DMS79 treated with DMSO at 0.1 percent for 48 hours (cell line): ENCODE measurements at places on chromosomes 5 and 9.
A peak's percentile ranks its signal among the peaks of the same experiment; 100 is the strongest.

GRCh38 chr5:80269991-80270438 is 14.2 kb upstream of the SERINC5 start:
- no peak for DNase-seq

DNA sequence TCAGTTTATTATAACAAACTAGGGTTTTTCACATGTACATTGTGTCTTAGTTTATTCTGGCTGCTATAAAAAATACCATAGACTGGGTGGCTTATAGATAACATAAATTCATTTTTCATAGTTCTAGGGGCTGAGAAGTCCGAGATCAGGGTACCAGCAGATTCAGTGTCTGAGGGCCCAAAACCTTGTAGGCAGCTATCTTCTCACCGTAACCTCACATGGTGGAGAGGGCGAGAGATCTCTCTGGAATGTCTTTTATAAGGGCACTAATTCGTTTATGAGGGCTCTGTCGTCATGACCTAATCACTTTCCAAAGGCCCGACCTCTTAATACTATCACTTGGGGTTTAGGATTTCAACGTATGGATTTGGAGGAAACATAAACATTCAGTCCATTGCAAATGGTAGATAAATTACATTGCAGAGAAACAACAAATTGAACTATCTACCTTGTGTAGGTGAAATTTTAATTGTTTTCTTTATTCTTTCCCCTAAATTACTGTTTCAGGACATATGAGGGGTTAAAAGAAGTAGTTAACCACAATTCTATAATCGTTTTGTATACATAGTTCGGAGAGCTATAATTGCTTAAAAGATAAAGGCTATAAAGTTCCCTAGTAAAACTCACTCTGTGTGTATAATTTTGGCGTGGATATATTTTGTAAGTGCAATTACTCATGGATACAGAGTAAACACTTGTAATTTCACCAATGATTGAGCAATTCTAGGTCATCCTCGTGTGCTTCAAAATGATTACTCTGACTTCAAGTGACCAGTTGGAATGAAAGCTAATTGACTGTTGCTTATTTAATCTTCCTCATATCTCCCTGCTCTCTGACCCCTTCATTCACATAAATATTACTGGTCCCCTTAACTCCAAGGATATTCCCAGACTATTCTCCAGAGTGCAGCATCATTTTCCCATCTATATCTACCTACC is 247.5 kb upstream of the TMEM161B start:
- no peak for DNase-seq

GRCh38 chr5:127878174-127878750 is 175.1 kb downstream of the CCDC192 start:
- no peak for DNase-seq

- no peak for DNase-seq
Observed at GRCh38 chr5:35979715-35980114, 11.5 kb downstream of the UGT3A1 start.

- no peak for DNase-seq
Observed at GRCh38 chr5:57774439-57774838, 291.8 kb upstream of the ACTBL2 start.

GRCh38 chr9:76761448-76761847 is 2.8 kb upstream of the PCA3 start:
- no peak for DNase-seq

- peak; percentile 27 for DNase-seq
Observed at GRCh38 chr5:82165740-82166530, 112.2 kb downstream of the RPS23 start.

DNA sequence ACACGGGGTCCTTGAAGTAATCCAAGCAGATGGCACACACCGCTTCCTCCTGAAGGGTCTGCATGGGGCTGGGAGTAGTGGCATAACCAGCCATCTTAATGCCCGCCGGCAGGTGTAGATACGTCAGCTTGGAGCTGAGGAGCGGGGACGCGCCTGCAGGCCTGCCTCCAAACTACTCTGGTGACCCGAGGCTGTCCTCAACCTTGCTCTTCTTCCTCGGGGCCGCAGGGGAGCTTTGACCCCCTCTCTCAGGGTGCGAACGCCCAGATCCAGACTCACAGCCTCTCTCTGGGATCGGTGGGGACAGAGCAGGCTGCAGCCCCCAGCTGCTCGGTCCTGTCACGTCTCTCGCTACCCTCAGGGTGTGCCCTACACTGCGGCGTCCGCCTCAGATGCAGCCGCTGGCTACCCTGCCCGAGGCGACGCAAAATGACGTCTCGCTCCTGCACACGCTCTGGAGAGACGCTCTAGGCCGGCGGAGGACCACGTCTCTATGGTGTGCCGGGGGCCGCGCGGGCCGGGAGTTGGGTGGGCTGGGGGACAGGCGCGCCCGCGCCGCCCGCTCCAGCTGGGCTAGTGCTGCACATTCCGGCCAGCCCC is at the start of gene TRIM52:
TRIM52 (minus strand) TSS at position 424 of the 600 bp plus-strand sequence; CDS start at position 94, 330 bp downstream.
- DNase-seq, result no peak

GRCh38 chr5:59390074-59390659 is 503.4 kb downstream of the PDE4D start:
- peak; percentile 15 for DNase-seq

DNA sequence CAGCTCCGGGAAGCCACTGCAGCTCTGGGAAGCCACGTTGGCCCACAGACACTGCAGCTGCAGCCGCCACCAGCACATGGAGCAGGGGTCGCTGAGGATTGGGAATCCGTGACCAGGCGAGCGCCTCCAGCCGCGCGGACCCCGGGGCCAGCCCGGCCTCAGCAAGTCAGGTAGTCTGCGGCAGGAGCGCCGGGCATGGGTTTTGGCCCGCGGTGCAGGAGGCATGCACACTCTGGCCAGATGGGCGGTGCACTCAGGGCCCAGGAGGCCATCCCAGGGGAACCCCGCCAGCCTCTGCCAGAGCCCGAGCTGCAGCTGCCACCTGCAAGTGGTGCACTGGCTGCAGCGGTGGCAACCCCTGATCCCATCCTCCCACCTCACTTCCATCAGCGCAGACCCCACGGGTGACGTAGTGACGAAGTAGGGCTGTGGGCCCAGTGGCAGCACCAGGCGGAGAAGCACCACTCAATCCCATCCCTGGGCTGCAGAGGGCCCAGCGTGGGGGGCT is 368.3 kb upstream of the SPATA31A5 start:
- DNase-seq, result no peak

DNA sequence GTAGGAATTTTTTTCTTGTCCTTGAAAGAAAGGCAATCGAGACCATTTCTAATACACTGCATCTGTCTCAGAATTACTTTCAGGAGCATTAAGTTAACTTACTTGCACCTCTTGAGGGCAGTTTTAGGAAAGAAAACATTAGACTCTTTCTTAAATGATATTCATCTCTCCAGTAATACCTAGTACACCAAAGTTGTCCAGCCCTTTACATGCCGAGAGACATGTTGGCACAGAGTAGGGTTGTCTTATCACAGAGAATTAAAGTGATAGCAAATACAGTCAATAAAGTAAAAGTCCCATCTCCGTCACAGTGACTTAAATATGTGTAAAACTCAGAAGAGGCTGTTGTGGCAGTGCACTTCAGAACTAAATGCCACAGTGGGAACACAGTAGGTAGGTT is 154.3 kb upstream of the KCNN2 start:
- DNase-seq, result no peak

GRCh38 chr5:21070858-21071257 is 1082.9 kb upstream of the CDH18 start:
- no peak for DNase-seq

DNA sequence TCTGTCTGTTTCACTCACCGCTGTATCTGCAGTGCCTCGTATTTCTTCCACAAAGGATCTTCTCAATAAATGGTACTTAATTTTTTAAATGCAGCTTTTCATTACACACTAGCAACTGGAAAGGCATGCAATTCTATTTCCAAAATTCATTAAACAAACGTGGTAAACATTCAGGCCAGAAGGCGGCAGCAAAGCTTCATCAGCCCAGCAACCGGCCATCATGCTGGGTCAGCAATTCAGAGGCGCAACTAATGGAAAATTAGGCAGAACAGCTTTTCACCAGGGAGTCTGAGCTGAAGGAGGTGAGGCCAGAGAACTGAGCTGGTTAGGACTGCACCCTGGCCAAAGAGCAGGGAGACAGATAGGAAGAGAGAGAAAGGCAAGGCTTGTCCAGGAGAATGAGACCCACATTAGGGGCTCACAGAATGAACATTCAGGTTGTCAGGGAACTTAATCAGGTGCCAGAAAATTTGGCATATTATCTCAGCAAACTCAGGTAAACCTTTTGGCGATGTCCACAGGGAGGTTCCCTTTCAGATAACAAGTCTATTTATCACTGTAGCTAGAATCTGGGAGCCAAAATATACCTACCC is 17.7 kb upstream of the RNF180 start:
- peak; percentile 1 for DNase-seq

DNA sequence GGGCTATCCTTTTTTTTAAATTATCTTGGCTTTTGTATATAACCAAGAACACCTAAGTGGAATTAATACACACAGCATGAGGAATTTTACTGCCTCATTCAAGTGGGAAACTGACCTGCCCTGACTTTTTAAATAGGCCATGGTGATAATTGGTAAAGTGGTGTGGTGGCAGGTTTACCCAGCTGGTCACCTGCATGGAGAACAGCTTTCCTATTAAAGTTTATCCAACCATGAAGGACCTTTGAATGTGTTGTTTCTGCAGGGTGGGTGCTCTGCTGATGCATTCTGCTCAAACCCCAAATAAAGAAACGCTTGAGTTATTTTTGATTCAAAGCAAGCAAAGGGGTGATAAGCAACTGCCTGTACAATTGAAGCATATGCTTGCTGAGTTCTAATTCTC is 261.0 kb upstream of the GRIN3A start:
- peak; percentile 73 for DNase-seq

DNA sequence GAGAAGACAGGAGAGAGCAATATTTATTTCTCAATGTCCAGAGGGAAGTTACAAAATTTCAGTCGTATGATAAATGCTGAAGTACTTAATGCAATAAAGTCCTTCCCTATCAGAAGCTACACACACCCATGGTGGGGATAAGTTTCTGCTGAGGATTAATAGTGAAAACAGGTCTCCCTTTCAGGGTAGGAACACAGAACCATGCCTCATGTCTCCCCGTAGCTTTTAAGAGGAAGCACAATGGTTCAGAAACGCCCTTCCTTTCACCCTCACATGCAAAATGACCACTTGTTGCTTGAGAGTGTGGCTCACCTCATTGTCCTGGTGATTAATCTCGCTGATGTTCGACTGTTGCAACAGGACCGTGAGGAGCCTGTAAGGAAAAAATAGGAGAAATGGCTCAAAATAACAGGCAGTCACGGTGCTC is 73.6 kb downstream of the ANKRD55 start:
- DNase-seq, result no peak

DNA sequence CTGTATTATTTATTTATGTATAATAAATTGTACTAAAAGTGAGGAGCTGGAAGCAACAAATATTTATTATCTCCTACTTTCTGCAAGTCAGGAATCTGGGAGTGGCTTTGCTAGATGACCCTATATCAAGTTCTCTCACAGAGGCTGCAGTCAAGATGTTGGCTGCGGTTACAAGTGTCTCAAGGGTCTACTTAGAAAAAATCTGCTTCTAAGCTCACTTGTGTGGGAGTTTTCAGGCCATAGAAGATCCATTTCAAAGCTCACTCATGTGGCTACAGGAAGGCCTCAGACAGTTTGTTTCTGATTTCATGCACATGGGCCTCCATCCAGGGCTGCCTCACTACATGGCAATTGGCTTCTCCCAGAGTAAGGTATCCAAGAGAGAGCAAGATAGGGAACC is 551.1 kb downstream of the CAAP1 start:
- DNase-seq, result no peak

GRCh38 chr9:32551276-32552051 is 663 bp upstream of the SMIM27 start:
- DNase-seq, result peak; percentile 67

DNA sequence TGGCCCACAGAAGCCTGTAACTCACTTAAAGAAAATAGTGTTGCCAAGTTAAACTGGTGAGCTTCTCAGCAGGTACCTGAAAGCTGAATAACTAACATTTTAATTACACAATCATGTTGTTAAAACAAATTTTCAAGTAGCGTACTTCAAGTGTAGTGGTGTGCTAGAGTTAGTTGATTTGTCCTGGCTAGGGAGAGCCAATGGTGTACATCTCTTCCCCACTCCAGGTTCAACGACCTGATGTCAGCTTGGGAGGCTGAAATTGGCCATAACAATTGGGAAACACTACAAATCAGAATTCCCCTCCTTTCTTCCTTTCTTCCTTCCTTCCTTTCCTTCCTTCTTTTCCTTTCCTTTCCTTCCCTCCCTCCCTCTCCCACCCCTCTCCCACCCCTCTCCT is 295.3 kb upstream of the SLC24A2 start:
- no peak for DNase-seq

DNA sequence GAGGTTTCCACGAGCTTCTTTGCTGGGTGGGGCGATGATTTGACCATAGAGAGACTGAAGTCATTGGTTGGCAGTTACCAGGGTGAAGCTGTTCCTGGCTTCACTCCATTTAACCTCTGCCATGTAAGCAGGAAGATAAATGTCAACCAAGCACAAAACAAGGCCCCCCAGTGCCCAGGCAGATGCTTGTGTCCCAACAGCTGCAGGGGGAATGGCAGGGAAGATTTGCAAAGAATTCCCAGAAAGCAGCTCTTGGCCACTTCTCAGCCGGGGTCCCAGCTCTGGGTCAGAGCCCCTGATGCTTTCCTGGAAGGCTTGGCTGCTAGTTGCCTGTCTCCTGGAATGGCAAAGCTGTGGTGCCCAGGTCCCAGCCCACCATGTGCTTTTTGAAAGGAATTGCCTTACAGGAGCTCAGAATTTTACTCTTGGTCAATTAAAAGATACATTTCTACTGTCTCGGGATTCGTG is 383.4 kb downstream of the ENC1 start:
- no peak for DNase-seq

DNA sequence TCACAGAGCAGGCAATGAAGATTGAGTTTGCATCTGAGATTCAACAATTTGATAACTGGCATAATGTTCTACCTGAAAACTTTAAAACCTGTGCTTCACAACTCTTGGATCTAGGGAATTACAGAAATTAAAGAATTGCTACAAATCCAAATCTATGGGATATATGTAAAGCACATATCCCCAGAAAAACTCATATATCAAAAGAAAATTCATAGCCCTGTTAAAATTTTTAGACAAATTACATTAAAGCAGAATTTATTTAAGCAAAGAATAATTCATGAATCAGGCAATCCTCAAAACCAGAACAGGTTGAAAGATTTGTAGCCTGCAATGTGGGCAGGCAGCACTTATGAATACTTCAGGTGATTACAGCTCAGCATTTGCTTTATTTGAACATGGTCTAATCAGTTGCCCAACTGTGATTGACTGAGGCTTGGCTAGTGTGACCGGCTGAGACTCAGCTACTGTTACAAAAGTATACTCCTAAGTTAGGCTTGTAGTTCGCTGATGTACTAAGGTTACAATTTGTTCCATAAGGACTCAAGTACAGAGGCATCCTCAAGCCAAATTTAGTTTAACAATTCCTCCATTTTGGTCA is 10.3 kb upstream of the UBTD2 start:
- no peak for DNase-seq

- DNase-seq, result no peak
Observed at GRCh38 chr9:138037140-138037539, 159.6 kb downstream of the CACNA1B start.

- DNase-seq, result no peak
Observed at GRCh38 chr5:35850967-35851680, 5.6 kb upstream of the IL7R start.

GRCh38 chr5:178787889-178788288 is 57.4 kb upstream of the ZNF354A start:
- DNase-seq, result no peak

- DNase-seq, result no peak
Observed at GRCh38 chr5:76050134-76050533, 33.0 kb upstream of the SV2C start.
